Left hindlimb (tissue), 1 donor: ENCODE measurements at places on chromosomes 16 and 17.

DNA sequence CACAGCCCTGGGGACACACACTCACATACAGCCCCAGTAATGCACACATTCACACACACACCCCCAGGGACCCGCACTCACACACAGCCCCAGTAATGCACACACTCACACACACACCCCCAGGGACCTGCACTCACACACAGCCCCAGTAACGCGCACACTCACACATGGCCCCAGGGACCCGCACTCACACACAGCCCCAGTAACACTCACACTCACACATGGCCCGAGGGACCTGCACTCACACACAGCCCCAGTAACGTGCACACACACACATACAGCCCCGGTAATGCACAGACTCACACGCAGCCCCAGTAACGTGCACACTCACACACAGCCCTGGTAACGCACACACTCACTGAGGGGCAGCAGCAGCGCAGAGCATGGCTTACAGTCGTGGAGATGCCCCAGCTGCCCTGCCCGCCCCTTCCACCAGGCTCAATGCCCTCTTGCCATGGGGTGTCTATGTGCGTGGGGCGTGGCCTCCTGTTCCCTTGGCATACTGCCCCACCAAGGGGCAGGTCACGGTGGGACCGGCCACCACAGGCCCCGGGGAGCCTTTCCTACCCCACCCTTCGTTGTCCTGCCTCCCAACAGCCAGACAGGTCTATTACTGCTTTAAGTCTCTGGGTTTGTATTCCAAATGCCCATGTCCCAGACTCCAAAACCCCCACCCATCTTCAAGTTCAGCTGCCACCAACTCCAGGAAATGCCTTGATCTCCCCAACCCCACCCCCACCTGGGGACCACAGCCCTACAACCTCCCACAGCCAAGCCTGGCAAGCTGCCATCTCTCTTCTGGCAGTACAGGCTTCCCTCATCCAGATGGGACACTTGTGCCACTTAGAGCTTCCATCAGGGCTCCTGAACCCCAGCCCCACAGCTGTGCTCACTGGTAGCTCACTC lies 2.7 kb downstream of the CCDC102A start:
- peak; percentile 44 for DNase-seq

- DNase-seq, result no peak
Measured at GRCh38 chr16:66824006-66824405, 6.8 kb downstream of the NAE1 start.

- DNase-seq, result no peak
Measured at GRCh38 chr16:11520442-11520841, 66.3 kb downstream of the LITAF start.

DNA sequence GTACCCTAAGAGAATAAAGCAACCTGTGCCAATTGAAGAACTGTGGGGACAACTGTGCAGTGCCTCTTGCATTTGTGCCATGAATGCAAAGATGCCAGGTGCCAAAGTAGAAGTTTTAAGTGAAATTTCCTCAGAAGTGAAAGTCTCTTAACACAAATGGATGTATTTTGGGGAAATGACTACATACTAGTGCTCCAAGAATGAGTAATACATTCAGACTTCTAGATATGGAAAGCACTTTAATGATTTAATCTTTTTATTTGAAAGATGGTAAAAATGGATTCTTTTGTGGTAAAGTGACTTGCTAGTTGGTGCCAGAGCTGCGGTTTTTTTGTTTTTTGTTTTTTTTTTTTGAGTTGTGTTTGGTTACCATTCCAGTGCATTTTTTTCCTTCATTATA lies 15.0 kb downstream of the UTP18 start:
- no peak for DNase-seq

GRCh38 chr17:47246120-47246519 lies 7.5 kb upstream of the ITGB3 start:
- DNase-seq, result no peak

GRCh38 chr16:84816485-84816884 lies 3.3 kb upstream of the CRISPLD2 start:
- DNase-seq, result peak; percentile 22

DNA sequence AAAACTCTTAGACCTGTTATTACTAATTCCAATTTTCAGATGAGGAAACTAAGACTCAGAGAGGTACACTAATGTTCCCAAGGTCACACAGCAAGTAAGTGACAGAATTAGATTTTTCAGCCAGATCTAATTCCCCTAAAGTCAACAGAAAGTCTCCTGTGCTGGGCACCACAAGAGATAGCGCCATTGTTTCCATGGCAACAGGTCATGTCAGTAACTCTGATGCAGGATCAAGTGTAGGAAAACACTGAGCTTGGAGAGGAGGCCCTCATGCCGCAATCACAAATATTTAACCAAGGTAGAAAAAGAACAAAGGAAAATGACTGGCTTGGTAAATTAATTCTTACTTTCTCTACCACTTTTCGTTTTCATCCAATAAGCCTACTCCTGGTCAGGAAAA lies 166.0 kb upstream of the CDH13 start:
- DNase-seq, result no peak

DNA sequence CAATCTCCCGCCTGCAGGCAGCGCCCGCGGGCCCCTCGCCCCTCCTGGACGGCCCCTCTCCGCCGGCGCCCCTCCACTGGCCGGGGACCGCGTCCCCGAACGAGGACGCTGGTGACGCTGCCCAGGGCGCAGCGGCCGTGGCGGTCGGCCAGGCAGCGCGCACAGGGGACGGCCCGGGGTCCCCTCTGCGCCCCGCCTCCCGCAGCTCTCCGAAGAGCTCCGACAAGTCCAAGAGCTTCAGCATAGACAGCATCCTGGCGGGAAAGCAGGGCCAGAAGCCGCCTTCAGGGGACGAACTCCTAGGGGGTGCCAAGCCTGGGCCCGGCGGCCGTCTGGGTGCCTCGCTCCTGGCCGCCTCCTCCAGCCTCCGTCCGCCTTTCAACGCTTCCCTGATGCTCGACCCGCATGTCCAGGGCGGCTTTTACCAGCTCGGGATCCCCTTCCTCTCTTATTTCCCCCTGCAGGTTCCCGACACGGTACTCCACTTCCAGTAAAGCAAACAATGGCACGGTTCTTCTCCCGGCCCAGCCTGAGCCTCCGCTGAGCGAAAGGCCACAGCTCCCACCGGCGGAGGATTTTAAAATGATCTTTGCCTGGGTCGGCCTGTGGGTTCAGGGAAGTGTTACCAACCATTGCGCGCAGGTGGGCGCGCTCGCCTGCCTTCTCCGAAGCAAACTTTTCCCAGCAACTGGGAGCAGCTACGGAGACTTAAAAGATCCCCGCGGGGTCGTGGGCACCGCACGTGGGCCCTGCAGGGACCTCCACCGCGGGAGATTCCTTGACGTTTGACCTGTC lies 1.1 kb downstream of the FOXL1 start:
- no peak for DNase-seq
